Fibroblast of mammary gland (primary cell): ENCODE measurements at places on chromosomes 5 and 9.

- DNase-seq, result peak; percentile 33
Measured at GRCh38 chr9:91930475-91930874, 19.6 kb downstream of the ROR2 start.

GRCh38 chr9:126783949-126784348, 20.9 kb upstream of the ZBTB43 start:
- DNase-seq, result no peak

GRCh38 chr5:74274326-74274725, 366.2 kb downstream of the ENC1 start:
- DNase-seq, result no peak

- no peak for DNase-seq
Measured at GRCh38 chr5:54533541-54534190, 16.1 kb downstream of the SNX18 start.

- DNase-seq, result no peak
Measured at GRCh38 chr9:126642839-126643238, 29.1 kb downstream of the LMX1B start.

- DNase-seq, result no peak
Measured at GRCh38 chr5:138287246-138287645, 12.8 kb upstream of the GFRA3 start.

GRCh38 chr5:78964889-78965288, 20.2 kb downstream of the ARSB start:
- DNase-seq, result peak; percentile 78

GRCh38 chr5:56737002-56737621, 78.2 kb upstream of the MAP3K1 start:
- peak; percentile 25 for DNase-seq

DNA sequence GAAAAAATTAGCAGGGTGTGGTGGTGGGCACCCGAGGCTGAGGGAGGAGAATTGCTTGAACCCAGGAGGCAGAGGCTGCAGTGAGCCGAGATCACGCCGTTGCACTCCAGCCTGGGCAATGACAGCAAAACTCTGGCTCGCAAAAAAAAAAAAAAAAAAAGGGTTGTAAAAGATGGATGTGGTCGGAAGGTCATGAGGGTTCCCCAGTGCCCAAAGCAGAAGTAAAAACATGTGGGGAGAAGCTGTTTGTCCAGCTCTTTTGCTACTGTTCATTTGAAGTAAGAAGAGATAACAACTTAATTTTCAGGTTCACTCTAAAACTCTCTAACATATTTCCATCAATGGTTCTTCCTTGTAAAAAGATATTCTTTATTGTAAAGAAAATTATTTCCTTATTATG, 57.1 kb upstream of the GOLPH3 start:
- DNase-seq, result no peak

GRCh38 chr5:36230151-36230790, 11.5 kb downstream of the NADK2 start:
- DNase-seq, result no peak

DNA sequence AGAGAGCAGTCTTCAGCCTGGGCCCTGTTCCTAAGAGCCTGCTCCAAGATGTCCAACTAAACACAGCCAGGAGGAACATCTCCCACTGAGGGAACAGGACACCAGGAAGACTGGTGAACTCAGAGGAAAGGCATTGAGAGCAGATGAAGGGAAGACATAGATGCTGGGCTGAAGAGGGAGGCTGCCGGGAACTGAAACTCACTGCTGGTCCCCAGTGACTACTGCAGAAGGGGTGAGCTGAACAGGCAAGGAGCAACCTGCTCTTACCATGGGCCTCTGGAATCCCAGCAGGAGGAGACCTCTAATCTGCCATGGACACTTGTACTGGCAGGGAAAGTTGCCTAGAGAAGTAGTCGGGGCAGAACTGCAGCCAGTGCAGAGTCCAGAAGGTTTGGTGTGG, 95.7 kb downstream of the TRPM3 start:
- DNase-seq, result no peak

- DNase-seq, result peak; percentile 64
Measured at GRCh38 chr9:22649384-22649783, 202.8 kb downstream of the DMRTA1 start.

DNA sequence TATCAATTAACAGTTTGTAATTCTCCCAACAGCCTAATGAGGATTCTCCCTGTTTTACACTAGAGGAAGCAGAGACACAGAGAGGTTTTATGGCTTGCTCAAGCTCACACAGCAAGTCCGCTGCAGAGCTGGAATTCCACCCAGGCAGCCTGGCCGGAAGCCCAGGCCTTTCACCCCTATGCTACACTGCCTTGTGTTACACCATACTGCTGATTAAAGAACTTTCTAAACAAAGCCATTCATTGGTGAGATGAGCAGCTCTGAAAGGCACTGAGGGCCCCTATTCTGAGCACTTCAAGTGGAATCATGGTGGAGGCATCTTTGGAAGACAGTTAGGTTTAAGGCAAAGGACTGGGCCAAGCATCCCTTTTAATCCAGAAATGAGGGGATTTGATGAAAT, 14.7 kb upstream of the LARP1 start:
- DNase-seq, result peak; percentile 73

- DNase-seq, result no peak
Measured at GRCh38 chr9:136965771-136966484, 11.4 kb upstream of the PTGDS start.

DNA sequence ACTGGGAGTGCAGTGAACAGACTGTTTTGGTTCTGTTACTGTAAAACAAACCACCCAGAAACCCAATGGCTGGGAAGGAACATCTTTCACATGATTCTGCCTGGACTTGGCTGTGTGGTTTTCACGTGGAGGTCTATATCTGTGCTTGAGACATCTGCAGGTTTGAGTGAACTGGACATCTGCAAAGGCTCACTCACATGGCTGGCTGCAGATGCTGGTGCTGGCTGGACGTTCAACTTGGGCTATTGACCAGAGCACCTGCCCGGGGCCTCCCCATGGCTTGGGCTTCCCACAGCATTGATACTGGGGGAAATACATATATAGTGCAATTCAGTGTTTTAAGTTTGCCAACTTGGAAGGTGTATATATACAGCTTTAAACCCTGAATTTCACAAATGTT, 6.8 kb downstream of the CTSL start:
- no peak for DNase-seq

DNA sequence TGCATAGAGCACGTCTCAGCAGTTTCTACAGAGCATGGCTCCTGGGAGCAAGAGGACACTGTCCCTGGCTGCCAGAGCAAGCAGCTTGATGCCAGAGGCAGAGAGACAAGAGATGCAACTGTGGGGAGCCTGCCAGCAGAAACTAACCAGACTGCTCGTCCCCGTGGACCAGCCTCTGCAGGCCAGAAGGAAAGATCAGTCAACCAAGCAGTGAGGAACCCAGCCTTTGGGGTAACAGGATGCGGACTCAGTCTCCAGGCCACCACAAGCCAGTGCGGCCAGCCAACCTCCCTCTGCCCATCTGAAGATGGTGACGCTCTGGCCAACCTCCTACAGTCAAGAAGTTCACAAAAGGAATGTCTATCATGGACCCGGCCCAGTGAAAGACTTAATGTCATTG, 3.7 kb downstream of the SURF4 start:
- no peak for DNase-seq

- DNase-seq, result no peak
Measured at GRCh38 chr5:6825678-6826244, 112.5 kb downstream of the TENT4A start.

GRCh38 chr5:64746446-64746845, 22.0 kb downstream of the SREK1IP1 start:
- DNase-seq, result peak; percentile 34

- DNase-seq, result no peak
Measured at GRCh38 chr5:147418613-147419012, 91.3 kb downstream of the DPYSL3 start.

DNA sequence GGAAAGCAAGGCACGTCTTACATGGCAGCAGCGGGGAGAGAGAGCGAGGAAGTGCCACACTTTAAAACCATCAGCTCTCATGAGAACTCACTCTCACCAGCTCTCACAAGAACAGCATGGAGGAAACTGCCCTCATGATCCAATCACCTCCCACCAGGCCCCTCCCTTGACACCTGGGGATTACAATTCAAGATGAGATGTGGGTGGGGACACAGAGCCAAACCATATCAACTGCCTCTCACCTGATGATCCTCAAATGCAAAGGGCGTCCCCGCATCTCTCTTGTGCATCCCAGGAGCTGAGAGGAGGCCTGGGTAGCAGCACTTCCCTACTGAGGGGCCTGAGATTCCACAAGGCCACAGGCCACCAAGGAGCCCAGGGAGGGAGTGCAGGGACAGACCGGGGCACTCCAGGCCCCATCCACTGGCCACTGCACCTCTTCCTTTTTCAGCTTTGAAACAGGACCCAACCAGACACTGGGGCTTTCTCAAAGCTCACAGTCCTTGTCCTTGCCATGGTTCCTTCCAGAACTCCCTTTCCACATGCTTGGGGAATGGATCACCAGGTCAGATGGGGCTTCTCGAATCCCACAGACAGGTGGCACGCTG, 54.5 kb upstream of the IL17B start:
- no peak for DNase-seq

DNA sequence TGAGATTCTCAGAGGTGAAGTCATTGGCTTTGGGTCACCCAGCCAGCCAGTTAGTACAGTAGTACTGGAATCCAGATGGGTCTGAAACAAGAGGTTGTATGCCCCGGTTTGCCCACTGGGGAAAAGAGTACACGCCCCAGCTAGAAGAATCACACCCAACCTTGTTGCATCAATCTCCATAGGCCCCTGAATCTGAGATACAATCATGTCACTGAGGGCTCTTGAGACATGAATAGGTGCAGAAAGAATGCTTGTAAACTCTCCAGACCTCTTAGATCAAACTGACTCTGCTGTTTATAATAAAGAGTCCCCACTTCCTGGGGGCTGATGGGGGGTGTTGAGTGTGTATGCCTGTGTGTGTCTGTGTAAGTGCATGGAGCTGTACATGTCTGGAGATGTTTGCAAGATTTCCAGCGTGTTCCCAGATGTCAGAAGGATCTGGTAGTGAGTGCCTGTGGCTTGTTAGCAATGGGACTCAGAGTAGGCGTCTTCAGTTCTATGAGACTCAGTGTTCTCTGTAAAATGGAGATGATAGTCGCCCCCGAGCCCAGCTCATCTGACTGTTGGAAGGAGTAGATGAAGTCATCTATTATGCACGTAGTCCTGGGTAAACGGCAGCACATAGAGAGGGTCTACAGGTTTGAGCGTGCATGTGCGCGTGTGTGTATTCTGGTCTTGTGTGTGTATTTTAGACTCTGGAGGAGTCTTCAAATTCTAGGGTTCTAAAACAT, 48.2 kb downstream of the COL27A1 start:
- peak; percentile 25 for DNase-seq

DNA sequence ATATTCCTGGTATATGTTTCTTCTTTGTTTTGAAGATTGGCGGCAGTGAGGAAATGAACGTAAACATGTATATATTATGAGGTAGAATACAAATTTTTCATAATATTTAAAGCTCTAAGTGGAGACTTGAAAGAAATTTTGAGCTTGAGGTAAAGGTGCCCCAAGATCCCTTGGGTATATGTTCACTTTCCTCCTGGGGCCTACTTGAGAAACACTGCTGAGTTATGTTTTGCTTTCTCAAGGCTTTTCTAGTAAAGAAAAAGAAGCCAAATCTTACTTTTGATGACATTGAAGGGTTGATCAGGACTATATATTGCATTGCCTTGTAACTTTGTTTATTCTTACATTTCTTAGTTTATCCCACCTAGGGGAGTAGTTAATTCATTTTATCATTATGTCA, 30.7 kb downstream of the AP3S1 start:
- DNase-seq, result no peak

- peak; percentile 14 for DNase-seq
Measured at GRCh38 chr9:7608261-7608660, 191.3 kb downstream of the DMAC1 start.

DNA sequence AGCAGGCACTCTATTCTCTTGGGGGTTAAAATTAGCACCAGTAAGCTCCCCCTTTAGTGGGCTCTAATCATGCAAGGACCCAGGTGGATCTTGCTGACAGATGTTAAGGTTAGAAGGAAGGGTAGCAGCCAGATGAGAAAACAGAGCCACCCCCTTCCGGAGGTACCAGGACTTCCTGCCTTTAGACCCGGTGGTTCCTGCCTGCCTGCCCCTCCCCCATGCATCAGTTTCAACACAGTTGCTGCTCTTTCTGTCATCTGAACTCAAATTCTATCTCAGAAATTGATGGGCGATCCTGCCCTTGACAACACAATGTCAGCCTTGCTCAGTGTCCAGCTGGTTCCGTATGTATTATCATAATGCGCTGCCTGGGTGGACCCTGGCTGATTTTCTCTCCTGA, 287.3 kb downstream of the EBF1 start:
- DNase-seq, result no peak

DNA sequence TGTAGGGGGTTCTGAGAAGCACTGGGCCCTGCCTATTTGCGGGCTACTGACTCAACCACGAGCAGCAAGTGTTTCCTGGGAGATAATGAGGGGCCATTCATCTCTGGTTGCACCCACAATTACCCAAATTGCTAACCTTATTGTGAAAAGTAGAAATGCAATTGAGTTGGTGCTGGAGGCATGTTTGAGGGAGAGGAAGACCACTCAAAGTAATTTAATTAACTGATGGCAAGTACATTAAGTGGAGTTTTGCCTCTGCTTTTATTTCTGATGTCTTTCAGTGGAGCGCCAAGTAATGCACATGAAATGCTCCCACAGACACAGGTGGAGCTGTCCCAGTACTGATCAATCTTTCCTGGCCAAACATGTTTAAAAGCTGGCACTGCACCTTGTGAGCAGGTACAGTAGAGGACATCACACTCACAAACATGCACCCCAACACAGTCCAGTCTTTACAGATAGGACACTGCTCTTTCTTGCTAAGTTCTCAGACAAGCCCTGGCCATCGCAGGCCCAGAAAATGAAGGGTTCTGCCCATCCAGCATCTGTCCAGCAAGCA, 195.4 kb downstream of the HSPA4 start:
- no peak for DNase-seq

DNA sequence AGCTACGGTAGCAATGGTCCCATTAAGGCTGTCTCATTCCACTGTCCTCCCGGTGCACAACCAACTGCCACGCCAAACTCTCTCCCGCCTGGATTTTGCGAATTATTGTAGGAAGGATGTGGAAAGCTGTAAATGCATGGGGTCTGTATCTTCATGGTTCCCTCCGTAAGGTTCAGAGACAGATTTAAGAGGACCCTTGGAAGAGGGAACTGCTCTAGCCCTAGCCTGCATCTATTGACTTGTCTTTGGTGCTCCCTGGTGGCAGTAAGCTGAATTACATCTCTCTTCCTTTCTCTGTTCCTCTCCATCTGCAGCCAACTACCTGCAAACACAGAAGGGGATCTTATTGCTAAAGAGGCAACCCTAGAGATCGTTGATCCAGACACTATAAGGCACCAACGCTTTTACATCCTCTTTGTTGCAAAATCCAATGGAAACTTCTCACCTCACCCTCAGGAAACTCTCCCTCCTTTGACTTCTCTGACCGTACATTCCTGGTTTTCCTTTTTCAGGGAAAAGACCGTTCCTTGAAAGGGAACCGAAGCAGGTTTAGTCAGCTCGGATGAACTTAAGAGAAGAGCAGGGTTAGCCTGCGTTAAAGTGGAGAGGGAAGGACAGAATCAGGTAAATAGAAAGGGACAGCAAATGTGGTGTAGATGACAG, 11.9 kb downstream of the CAPSL start:
- peak; percentile 58 for DNase-seq

GRCh38 chr9:75358846-75359245, 270.5 kb downstream of the OSTF1 start:
- no peak for DNase-seq

- DNase-seq, result peak; percentile 83
Measured at GRCh38 chr5:146283344-146283761, 55.3 kb upstream of the POU4F3 start.

GRCh38 chr5:73157414-73158303, 15.3 kb upstream of the TMEM174 start:
- no peak for DNase-seq
